ENCODE measurements at places on chromosomes 5 and 9.

DNA sequence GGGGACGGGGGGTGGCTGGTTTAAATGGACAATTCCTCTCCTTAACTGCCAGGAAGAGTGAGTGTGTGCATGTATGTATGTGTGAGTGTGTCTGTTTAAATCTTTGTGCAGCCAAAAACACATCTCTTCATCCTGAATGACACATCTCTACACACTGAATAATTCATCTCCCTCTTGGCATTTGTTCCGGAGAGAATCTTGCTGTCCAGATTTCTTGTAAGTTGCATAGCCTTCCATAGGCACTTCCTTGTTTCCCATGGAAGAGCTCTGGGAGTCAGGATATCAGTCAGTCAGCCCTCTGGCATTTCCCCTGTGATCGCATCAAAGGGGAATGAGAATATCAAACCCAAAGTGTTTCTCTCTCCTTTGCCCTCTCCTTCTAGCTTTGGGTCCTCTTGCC, 74.7 kb downstream of the WWC1 start:
- DNase-seq: peak; percentile 87

GRCh38 chr5:111075520-111075919, 4.0 kb downstream of the TSLP start:
- DNase-seq: peak; percentile 90

DNA sequence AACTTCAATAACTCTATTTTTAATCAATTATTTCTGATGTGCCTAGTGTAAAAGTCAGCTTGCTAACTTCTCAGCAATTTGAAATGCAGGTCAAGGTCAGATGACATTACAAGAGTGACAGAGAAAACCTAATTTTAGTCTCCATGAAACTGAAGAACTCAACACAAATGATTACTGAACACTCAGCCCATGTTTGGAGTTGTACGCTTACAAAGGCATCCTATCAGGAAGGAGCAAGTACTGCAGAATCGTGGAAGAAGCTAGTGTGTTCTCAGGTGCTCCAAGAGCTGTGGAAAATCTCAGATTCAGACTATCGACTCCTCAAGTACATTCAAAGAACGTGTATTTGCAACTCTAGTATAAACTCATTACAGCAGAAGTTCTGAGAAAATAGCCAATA, 526.7 kb downstream of the PDE4D start:
- DNase-seq: no peak

GRCh38 chr9:137095664-137096517, 9.1 kb downstream of the MAN1B1 start:
- DNase-seq: no peak

DNA sequence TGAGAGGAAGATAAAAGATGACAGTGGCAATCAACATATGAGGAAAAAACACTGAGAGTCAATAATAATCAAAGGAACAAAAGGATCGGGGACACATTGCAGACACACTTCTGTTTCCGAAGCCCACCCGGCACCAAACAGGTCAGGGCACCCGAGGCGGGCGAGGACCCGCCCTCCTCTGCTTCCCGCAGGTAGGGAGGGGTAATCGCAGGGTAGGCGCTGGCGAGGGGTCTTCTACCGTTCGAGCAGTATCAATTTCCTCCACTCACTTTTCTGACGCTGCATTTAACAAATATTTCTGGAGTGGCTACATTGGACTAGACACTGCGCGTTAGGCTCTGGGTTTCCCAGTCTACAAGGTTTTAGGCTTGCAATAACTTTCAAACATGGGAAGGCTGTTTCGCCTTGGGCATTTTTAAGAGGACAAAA, 1.3 kb downstream of the TXN start:
- no peak for DNase-seq

- no peak for DNase-seq
Measured at GRCh38 chr9:136658849-136659535, 3.7 kb upstream of the EGFL7 start.

- DNase-seq: no peak
Measured at GRCh38 chr5:53090229-53090628, 19.3 kb downstream of the MOCS2 start.

GRCh38 chr9:131574730-131575640, 29.7 kb downstream of the PRRT1B start:
- DNase-seq: no peak

- peak; percentile 76 for DNase-seq
Measured at GRCh38 chr5:177005619-177006264, 837 bp downstream of the UIMC1 start.

GRCh38 chr9:77005216-77005615, 14.2 kb upstream of the FOXB2 start:
- no peak for DNase-seq

DNA sequence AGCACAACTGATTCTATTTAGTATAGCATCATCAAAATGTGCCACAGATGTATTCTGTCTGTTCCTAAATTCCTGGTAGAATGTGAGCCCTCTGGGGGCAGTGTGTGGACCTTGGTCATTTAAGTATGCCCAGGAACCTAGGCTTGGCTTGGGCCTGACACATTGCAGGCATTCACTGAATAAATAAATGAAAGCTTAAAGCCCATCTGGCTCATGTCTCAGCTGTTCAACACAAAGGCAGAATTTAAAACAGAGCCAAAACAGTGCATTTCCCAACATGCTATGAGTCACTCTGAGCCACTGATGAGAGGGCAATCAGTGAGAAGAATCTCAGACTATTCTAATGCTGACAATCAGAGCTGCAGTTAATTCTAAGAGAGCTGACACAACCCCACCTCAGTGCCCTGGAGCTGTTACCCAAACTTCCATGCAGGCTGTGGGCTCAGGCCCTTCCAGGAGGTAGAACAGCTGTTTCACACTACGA, 8.1 kb downstream of the FAM193B start:
- peak; percentile 100 for DNase-seq

DNA sequence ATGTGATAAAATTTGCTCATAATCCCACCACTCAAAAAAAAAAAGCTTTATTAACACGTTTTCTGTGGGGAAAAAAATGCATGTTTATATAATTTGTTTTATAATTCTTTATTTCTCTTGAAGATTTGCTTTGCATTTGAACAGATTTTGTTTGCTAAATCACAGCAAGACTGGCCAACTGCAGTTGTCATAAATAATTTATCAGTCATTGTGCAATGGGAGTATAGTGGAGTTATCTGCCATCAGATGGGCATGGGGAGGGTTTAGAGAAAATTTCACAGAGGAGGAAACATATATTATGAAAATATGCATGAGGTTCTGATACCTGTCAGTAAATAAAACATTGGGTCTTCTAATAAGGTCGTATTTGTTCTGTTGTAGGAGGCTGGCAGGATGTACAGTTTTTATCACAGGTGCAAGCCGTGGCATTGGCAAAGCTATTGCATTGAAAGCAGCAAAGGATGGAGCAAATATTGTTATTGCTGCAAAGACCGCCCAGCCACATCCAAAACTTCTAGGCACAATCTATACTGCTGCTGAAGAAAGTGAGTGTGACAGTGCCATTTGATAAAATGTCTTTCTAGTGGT, 23.8 kb downstream of the HSDL2 start:
- DNase-seq: no peak

DNA sequence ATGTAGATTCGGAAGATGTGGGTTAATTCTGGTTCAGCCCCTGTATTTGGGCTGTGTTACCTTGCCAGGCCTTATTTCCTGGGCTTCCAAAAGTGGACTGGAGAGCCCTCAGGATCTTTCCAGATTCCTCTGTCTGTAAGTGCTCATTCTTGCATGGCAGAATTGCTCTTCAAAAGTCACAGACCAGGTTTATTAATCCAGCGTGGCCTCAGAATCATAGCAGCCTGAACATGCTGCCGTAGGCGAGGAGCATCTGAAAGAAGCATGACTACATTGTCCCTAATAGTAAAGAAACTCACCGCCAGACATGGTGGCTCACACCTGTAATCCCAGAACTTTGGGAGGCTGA, 307.8 kb downstream of the GADD45G start:
- no peak for DNase-seq

GRCh38 chr5:145479271-145479670, 355.9 kb downstream of the PRELID2 start:
- no peak for DNase-seq

- no peak for DNase-seq
Measured at GRCh38 chr9:130129432-130130061, 42.7 kb upstream of the NCS1 start.

DNA sequence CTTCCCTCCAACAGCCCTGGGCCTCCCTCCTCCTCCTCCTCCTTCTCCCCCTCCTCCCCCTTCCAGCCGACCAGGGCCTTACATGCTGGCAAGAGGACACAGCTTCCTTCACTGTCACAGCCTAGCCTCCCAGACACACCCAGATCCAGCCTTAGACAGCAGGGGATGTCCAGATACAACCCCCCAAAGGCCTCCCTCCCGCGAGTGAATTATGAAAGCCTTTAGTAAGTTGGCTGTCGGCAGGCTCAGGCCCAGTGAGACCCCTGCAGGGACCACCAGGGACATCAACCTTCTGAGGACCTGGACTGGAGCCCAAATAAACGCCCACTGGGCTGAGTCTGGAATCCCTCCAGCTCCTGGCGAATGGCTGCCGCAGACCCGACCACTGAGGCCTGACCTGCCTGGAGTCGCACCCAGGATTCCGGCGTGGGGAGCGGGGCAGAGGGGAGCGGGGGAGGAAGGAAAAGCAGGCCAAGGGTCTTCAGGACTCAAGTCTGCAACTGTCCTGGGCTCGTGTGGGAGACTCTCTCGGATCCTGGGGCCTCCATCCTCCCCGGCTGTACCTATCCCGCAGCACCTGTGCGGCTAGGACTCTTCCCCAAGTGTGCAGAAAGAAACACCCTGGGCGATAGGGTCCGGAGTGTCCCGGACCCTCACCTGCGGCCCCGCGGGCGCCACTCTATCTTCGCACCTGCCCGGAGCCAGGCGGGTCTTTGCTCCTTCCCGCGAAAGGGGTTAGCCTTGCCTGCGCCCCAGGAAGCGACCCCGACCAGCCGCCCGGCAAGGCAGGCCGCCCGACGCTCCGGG, 705 bp downstream of the SEPTIN8 start:
- peak; percentile 49 for DNase-seq

DNA sequence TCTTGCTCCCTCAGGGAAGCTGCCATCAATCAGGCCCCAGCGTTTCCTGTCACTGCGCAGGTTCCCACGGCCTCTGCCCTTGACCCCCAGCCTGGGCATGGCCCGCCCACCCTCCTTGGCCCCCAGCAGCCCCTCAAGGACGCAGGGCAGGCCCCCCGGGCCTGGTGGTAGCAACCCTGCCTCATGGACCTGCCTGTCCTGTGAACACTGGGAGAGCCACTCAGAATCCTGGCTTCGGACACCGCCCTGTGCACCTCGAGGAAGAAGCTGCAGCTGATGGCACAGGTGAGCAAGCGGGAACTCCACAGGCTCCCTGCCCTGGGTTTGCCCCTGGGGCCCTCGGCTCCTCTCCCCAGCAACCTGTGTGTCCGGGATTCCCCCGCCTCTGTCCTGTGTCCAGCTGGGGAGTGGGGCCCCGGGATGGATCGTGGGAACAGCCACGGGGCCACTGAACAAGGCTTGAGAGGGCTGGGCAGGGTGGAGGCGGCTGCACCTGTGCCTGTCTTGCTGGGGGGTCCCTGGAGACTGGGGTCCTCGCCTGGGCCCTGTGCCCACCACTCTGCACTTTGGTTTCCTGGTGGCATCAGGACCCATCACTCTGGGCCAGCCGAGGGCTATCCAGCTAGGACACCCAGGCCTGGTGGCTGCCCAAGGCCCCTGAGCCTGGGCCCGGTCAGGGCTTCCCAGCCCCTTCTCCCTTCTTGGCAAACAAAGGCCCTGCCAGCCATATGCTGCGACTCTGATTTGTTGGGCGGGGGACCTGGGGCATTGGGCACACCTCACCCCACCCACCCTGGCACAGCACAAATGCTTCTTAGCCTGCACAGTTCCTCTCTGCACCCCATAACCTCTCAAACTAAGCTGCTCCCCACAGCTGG, 33.5 kb upstream of the EGFL7 start:
- no peak for DNase-seq

DNA sequence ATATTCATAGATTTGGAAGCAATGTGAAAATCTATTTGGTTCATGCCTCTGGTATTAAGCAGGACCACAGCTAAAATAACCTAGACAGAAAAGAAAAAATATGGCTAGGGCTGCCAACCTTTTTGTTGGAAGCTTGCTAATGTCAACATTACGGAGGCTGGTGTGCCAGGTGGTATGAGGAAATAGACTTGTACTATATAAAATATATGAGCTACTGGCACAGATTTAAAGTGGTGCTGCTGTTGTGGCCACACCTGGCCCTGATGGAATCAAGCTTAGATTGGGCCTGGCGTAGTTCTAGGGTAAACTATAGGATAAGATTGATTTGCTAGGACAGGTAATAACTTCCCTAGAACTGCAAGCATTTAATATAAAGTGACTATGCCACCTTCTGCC, 10.6 kb upstream of the PARP8 start:
- DNase-seq: peak; percentile 88

- no peak for DNase-seq
Measured at GRCh38 chr5:25950681-25951080, 1087.7 kb downstream of the CDH9 start.

DNA sequence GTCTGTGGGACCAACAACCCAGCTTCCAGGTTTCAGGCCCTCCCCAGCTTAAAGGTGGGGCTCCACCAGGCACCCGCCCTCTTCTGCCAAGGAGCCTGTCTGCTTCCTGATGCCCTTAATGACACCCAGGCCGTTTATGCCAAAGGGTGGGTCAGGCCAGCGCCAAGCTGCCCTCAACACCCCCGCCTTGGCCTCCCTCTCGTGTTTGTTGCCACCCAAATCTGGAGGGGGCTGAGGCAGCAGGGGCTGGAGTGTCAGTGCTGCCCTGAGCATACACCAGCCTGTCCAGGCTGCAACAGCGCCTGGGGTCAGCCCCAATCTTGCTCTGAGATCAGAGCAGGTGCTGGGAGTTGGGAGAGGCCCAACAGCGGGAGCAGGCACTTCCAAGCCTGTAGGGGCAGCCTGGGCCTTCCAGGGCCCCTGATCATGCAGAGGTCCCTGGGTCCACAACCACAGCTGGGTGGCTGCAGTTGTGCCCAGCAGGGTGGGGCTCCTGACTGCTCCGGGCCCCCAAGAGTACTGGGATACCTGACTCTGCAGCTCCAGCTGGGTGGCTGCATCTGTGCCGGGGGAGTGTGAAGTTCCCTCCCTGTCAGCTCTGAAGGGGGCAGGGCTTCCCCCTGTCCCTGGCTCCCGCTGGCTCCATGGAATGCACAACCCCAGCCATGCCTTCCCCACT, 34.5 kb upstream of the TYRP1 start:
- DNase-seq: no peak

GRCh38 chr5:144429405-144429804, 258.7 kb downstream of the KCTD16 start:
- DNase-seq: no peak

DNA sequence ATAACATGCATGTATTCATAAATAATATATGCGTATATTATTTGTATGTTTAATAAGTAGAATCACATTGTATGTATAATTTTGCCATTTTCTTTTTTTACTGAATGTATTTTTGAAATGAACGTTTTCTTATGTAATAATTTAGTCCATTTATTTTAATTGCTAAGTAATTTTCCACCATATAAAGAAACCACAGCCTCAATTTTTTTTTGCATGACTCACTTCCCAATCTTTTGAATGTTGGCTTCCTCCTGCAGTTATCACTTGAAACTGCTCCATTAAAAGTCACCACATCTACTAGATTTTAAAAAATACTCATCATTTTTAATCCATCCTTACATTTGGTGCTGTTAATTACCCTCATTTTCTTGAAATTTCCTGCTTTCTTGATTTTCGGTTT, 363.3 kb upstream of the MEF2C start:
- no peak for DNase-seq

All from MCF 10A (cell line).